ENCODE measurements at places on chromosomes 3 and 15.

GRCh38 chr3:99483841-99484240 lies 154.6 kb upstream of the COL8A1 start:
- DNase-seq = no peak

GRCh38 chr3:194333212-194333980 lies 17.7 kb downstream of the CPN2 start:
- peak; percentile 85 for DNase-seq

DNA sequence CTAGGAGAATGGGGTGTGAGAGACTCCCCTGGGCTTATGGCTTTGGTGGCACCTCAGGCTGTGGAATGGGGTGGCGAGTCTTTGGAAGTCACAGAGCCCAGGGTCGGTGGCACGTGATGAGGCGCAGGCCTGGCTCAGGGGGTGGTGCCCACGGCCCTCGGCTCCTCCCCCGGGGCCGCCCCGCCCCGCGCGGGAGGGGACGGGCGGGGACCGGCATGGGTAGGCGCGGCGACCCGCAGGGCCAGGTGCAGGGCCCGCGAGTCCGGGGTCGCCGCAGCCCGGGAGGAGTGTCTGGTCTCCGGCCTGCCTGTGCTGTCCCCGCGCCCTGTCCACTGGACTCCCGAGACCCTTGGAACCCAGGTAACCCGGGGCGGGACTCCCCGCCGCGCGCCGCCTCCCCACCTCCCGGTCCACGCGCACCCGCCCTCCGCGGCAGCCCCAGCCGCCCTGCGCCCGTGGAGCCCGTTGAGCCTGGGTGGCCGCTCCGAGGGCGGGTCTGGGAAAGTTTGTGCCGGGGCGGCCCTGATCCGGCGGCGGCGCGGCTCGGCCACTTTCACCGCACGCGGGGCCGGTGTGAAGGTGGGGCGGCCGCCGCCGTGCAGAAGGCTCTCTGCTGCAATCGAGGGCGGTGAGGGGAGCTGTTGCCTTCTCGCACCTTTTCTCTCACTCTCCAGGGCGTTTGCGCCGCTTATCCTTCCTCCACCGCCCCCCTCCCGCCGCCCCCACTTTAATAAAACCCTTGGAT lies at the start of gene PAQR5:
PAQR5 (plus strand) TSS at position 216 of the 745 bp plus-strand sequence. CDS start 61,169 bp downstream, outside the sequence.
- DNase-seq = no peak

GRCh38 chr15:58357529-58358476 lies 74.0 kb upstream of the LIPC start:
- DNase-seq = no peak

DNA sequence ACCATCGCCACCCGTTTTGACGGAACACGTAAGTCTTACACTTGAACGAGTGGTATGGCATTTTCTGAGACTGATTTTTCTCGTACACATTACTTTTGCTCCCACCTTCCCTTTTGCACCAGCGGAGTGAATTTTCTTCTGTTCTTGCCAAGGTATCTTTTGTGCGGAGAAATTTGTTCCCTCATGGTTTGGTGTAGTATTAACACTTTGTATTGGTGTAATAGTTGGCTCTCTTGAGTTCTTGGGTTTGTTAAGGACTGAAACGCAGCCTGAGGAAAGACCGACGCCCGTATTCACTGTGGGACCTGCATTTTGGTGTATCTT lies 420 bp downstream of the KCNH8 start:
- DNase-seq = no peak

GRCh38 chr3:9916346-9916733 lies 558 bp upstream of the IL17RC start:
- DNase-seq = no peak

DNA sequence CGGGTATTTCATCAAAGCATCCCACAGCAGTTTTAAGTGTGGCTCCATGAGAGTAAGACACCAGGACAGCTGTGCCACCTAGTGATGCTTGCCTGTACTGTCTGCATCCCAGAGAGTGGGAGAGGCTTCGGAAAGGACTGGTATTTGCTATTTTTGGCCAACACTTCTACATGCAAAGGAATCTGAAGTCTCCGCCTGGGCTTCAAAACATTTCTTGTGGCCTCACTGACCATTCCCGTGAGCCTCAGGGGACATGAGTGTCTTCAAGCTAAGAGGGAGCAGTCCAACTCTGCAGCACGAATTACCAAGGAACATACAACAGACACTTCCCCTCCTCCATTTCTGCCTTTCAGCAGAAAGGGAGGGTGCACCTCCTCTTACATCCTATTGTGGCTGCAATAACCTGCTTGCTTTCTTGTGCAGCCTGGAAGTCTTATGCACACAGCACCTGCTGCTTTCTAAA lies 177.5 kb downstream of the RORA start:
- DNase-seq = no peak

- DNase-seq = no peak
Observed at GRCh38 chr15:45147606-45148005, 17.8 kb downstream of the DUOX1 start.

Measured in activated CD4-positive, alpha-beta T cell treated with anti-CD3 and anti-CD28 coated beads, Interleukin-2, amount 50 U/mL, for 4 hours (primary cell).